ENCODE measurements at places on chromosomes 6 and 20.

DNA sequence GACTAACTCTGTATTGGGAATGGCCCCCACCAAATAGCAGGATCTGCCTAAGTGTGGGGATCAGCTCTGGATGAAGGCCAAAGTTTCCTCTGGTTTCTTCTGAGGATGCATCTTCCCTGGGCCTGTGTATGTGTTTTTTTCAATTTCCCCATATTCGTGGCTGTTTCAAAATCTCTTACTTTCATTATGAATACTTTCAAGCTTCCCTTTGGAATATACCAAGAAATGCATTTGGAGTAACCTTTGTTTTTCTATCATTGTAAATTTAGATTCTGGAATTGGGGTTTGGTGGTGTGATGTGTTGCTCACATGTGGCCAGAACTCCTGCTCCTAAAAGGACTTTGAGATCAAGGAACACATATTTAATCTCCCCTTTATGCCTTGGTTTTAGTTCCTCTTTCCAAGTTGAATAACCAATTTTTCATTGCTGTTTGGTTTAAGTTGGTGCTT, 8.4 kb downstream of the ENTPD6 start:
- DNase-seq: no peak

GRCh38 chr20:63682384-63683139, 13.9 kb upstream of the TNFRSF6B start:
- DNase-seq: no peak

GRCh38 chr6:148001844-148002642, 340.6 kb upstream of the SASH1 start:
- no peak for DNase-seq

GRCh38 chr20:58623579-58624473, 27.3 kb upstream of the STX16 start:
- DNase-seq: no peak

DNA sequence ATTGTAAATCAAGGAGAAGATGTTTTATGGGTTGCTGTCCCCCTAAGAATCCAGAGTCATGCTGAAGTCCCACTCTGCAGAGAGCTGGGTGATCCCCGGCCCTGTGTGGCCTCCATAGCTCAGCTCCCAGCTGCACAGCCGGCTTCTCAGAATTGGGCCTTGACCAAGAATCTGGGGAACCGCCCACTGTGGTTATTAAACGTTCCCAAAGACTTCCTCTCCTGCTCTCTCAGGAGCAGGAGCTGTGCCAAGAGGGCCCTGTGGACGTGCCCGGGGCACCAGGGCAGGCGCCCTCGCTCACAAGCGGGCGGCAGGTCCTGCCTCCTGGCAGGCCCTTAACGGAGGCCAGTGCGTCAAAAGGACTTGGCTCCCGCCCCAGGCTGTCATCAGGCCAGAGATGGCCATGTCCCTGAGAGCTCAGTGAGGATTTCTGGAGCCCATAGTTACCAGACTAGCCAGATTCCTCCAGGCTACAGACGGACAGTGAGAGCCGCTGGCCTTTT, 30.4 kb downstream of the ZC3H12D start:
- no peak for DNase-seq

GRCh38 chr20:10646886-10647420, 26.8 kb downstream of the JAG1 start:
- no peak for DNase-seq

DNA sequence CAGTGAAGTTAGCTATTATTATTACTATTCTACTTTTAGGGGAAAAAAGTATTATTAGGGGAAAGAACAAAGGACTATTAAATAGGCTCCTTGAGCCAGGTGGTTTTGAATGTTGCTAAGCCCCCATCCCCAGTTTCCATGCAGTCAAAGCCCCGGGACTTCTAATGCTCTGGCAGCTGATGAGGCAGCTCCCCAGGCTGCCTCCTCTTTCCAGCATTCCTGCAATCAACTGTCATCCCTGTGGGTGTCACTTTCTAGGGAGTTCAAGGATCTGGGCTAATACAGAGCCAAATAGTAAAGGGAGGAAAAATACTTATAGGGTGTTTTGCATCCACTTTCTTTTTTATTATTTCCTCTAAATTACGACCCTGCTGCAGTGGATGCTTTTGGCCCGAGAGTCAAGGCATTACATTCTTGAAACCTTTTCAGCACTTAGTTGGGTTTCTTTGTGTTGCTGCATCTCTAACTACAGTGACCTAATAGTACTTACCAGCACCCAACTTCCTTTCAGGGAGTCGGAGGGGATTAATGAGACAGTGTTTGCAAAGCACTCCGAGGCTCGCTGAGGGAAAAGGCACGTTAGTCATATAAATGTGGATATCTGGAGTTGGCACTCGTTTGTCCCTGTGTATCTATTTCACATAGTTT, 303.9 kb upstream of the MAP3K7 start:
- DNase-seq: no peak

DNA sequence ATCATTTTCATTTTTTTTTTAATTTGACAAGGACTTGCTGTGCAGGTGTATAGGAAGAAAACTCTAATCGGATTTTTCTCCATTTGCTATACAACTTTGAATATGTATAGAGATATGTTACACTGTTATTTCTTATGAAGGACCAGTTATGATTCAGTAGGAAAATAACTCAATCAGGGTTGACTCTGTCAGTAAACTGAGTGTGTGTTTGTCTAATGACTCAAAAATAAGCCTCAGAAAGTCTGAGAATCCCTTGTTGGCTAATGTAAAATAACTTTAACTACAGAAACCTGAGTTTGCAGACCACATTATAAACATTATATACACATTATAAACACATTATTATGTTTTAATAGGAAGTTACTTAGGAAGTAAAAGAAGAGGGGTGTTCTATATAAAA, 352.6 kb downstream of the RIMS1 start:
- DNase-seq: no peak

DNA sequence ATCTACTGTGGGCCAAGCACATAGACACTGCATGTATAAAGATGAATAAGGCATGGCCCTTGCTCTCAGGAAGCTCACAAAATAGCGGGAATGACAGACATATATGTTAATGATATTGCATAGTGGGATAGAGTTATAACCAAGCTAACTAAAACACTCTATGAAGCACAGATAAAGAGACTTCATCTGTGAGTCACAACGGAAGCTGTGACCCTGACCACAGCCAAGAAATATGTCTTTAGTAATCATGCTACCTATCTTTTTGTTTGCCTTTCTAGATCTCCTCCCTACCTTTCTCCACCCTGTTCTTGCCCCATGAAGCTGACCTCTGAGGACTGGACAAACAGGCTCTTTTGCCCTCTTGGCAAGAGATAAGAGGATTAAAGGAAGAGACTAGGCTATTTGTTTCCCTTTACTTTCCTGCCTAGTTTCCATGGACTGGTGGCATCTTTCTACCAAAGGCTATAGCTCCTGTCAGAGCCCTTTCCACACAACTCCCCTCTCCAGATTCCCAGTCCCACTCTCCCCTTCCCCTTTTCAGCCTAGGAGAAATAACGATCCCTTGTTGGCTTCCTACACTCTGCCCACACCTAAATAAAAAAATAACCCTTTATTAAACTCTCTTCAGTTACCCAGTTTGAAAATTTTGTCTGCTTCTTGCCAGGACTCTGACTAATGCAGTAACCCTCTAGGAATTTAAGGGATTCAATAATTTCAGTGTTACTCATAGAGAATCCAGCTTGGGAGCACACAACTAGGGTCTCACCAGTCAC, 504.9 kb upstream of the MARCKS start:
- no peak for DNase-seq

DNA sequence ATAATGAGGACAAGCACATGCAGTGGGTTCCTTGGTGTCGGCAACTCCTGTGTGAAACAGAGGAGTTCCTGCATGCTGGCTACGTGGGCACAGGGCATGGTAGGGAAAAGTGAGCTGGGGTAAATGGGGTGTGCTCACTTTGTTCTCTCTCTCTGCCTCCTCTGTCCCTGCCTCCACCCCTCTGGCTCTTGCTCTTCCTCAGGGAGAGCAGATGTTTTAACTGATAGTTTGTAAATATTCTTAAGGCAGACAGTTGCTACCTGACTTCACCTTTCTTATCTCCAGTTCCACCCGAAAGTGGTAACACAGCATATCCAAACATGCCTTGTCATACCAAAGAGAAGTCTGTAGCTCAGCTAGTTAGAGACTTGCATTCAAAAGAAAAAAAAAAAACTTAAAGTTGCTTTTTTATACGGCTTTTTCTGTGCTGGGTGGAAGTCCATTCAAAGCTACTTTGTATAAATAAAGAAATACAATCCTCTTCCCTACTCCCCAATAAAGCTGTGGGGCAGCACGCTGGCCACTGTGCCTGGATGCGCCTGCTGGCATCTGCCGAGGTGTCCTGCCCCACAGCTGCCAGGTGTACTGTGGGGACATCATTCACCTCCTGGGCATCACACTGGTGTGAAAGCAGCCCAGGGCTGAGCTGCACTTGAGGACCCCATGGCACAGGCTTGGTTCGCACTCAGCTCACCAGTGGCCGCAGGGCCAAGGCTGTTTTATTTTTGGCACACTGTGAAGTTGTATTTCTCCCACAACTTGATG, 93.6 kb downstream of the FOXC1 start:
- DNase-seq: no peak

DNA sequence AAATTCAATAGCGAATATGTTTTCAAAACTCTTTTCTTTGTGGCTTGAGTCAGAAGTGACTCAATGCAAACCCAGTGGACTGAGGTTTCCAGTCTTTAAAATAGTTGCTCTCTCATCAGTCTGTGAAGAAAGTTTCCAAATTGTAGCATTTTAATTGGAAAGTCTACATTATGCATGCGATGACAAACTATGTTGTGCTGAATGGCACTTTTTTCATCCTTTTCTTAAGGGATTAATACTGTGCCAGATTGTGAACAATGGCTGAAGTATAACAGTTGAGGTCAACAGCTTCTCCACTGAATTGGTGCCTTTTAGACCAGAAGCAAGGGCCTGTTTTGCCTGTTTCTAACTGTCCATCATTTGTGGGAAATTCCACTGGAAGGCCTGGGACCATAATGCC, 377.1 kb downstream of the BTBD9 start:
- DNase-seq: no peak

DNA sequence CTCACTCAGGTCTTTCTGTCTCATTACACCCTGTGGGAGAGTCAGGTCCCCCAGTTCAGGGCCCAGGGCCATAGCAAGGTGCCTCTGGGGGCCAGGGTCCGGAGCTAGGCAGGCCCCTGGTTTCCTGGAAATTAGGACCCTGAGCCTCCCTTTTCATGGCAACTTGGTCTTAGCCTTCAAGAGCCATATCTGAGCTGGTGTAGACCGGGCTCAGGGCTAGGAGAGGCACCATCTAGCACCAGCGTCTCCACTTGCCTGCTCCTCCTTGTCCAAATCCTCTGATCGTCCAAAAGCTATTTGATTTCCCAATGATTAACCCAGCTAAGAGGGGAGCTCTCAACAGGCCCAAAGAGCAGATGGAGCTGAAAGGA, 5.6 kb downstream of the MDFI start:
- no peak for DNase-seq

DNA sequence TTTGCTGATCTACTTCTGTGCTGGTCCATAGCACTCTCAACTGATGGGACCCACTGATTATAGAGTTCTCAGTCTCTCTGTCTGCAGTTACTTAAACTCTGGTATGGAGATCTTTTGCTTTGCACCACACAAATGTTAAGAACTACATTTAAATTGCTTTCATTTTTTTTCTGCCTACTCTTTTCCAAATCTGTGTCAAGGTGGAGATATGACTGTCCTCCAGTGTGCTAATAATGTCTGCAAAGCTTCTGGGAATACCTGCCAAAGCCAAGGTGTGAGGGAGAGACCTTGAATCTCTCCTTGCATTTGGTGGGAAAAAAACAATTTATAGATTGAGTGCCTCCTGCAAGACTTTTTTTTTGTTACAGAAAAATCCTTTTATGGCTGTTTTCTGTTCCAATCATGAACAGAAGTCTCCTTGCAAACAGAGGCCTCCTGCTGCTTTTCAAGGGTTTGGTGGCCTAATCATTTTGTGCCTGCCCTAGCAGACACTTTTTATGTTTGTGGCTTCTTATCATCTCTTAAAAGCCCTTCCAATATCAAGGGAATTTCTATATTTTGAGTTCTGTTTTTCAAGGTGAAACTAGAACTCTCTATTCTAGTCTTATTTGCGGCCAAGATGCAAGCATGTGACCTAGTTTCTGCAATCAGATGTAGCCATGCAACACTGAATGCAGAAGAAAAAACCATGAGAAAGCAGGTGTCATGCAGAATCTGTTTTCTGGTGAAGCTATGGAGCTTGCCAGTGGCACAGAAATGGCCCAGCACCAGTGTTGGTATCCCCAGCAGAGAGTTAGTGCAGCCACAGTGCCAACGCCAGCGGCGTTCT, 23.2 kb upstream of the AKIRIN2 start:
- no peak for DNase-seq

GRCh38 chr6:137165375-137166246, 7.8 kb downstream of the IL22RA2 start:
- peak; percentile 7 for DNase-seq

DNA sequence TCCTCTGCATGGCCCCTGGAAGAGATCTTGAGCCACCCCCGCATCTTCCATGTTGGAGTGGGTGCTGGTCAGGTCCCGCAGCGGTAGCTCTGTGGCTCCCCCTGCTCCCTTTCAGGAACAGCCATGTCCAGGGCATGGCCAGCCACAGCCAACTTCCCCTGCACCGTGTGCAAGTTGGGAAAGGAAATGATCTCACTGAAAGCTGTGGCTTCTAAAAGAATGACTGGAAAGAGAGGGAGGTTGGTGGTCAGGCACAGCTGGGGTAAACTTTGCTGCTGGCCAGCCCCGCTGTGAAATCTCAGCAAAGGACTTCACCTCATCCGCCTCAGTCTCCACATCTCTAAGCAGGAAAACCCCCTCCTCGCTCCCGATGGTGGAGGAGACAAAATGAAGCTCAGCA, 153.6 kb upstream of the CST7 start:
- no peak for DNase-seq

GRCh38 chr6:2763345-2763841, 1.8 kb upstream of the WRNIP1 start:
- no peak for DNase-seq

DNA sequence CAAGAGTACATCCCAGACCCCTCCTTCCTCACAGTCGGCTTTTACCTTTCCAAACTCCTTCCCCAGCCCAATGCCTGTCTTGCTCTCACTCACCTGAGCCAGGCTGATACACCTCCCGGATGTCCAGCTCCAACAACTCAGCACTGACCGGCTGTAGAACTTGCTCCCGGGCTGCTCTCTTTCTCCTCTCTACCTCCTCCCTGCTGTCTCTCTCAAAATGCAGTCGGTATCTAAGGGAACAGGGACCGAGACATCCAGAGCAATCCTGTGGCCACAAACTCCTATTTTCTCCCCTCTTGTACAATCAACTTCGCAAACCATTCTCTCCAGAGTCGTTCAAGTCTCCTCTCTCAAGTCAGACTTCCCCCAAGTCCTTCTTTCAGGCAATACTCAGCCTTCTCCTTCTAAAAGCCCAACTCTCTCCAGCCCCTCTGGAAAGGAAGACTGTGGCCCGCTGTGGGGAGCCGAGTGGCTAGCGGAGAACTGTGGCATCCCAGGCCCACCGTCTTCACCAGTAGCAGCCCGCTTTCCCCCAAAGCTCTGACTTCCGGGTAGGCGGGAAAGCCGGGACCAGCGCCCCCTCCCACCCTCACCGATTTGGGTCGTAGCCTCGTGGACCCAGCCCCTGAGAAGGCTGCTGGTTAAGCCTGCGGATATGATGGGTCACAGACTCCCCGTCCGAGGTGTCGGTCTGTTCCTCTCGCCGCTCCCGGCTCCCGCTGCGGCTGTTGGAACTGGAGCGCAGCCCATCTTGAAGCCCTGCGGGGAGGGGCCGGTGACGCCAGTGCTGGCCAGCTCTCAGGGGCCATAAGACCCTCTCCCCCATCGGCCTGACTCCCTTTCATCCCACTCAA, 1.1 kb downstream of the GNL1 start:
- DNase-seq: no peak

Data from stimulated activated CD8-positive, alpha-beta memory T cell treated with anti-CD3 and anti-CD28 coated beads, Interleukin-7, amount 100 ng/mL, for 1 hour (primary cell).